ENCODE measurements at places on chromosomes 16 and 17. TPM values are rescaled to one million over a fixed set of nuclear protein-coding genes. Genes with fewer than 3 reads are reported as not detected.

GLIS2 gene
- total RNA-seq = 27.0 TPM

TBC1D3 gene
- not detected for total RNA-seq

OTOP2 gene
- not detected for total RNA-seq

TMEM88 gene
- total RNA-seq = 0.23 TPM

NGFR gene
- 0.85 TPM for total RNA-seq

KRTAP16-1 gene
- not detected for total RNA-seq

SYT17 gene
- 9.2 TPM for total RNA-seq

GSDMA gene
- not detected for total RNA-seq

ZNF200 gene
- total RNA-seq = 8.3 TPM

CD7 gene
- not detected for total RNA-seq

KRTAP2-3 gene
- not detected for total RNA-seq

PRAC1 gene
- total RNA-seq = not detected

SEPTIN12 gene
- total RNA-seq = not detected

SLC35G6 gene
- total RNA-seq = not detected

NPIPB9 gene
- total RNA-seq = 1.3 TPM

MAPT gene
- 2.1 TPM for total RNA-seq

ZFP1 gene
- 8.7 TPM for total RNA-seq

TBC1D3K gene
- total RNA-seq = not detected

LCAT gene
- 10.5 TPM for total RNA-seq

KLHL10 gene
- not detected for total RNA-seq

All from A549 treated with GW870086 at 1 μM for 4 hours (cell line).